ENCODE measurements at places on chromosomes 3 and 15.

GRCh38 chr3:12758025-12758781 lies 856 bp downstream of the TMEM40 start:
- DNase-seq = no peak

GRCh38 chr3:146223401-146224373 lies 27.2 kb downstream of the PLSCR4 start:
- DNase-seq = no peak

DNA sequence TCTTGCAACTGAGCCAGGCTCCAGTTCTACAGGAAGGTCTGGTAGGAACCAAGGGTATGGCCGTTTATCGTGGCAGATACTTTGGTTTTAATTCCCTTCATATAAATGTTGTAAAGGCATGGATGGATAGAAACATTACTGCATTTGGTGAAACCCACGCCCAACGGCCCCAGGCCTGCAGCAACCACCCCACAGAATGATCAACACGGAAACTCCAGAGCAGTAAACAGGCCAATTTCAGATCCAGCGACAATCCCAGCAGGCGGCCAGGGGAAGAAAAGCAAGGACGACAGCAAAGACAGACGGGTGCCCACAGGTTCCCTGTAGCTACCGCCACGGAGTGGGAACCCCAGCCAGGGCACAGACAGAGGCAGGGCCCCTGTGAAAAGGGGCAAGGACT lies 32.6 kb upstream of the PCSK6 start:
- DNase-seq = no peak

DNA sequence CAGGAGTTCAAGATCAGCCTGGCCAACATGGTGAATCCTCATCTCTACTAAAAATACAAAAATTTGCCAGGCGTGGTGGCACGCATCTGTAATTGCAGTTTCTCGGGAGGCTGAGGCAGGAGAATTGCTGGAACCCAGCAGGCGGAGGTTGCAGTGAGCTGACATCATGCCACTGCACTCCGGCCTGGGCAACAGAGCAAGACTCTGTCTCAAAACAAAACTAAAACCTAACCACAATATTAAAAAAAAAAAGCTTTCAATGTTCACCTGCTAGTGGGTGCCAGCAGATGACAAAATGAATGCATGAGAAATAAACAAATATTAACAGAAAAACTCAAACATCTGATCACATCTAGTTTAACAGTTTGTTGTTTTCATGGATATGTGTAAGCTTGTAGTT lies 9.0 kb downstream of the SLC24A1 start:
- no peak for DNase-seq

DNA sequence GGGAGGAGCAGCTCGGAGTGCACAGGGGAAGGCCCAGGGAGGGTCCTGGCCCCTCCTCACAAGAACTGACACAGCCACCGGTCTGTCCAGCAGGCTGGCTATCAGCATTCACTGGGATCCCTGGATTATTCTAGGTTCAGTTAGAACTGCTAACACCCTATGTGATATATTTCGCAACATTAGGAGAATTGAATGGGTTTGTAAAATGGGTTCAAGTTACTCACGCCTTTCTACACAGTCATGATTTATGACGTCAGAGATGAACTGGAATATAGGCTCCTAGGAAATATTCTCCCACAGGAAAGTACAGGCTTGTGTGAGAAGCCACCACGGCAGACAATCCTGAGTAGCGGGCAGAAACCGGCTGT lies 969 bp upstream of the BSN start:
- DNase-seq = no peak

GRCh38 chr3:188583341-188584161 lies 429.6 kb downstream of the LPP start:
- DNase-seq = no peak

- no peak for DNase-seq
Observed at GRCh38 chr3:98778383-98778782, 15.2 kb downstream of the ST3GAL6 start.

GRCh38 chr3:181716966-181717365 lies 5.2 kb downstream of the SOX2 start:
- no peak for DNase-seq

GRCh38 chr3:106341087-106341486 lies 472.3 kb upstream of the CBLB start:
- no peak for DNase-seq

DNA sequence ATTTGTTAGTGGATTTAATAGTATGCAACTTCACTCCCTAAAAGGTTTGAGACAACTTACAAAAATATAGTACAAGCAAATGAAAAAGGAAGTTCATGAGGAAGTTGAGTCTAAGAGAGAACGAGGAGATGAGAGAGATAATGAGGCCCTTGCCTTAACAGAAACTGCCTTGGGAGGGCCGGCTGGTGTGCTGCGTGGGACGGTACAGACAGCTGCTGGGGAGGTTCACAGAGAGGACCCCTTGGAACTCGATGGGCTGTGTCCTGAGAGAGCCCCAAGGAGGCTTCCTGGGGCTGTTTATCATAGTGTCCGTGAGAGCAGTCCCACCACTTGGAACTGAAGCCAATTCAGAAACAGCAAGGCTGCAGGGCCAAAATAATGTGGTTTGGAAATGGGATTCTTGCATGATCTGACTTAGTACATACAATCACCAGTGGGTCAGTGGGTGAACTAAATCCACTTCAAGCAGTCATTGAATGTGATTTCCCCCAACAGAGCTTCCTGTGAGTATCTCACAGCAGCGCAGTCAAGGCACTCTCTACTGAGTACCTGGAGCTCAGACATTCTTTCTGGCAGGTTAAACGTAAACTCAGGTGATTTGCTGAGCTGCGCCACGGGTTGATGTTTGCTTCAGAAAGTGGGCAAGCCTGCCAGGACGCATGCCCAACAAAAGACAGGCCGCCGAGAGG lies 90.8 kb downstream of the CRTC3 start:
- DNase-seq = no peak

GRCh38 chr15:29570948-29571791 lies 251.1 kb downstream of the TJP1 start:
- DNase-seq = no peak

- DNase-seq = no peak
Observed at GRCh38 chr3:176514297-176514696, 683.0 kb downstream of the TBL1XR1 start.

GRCh38 chr3:149990423-149990948 lies 19.8 kb upstream of the PFN2 start:
- no peak for DNase-seq

GRCh38 chr3:5251196-5251583 lies 63.7 kb downstream of the EDEM1 start:
- DNase-seq = no peak

DNA sequence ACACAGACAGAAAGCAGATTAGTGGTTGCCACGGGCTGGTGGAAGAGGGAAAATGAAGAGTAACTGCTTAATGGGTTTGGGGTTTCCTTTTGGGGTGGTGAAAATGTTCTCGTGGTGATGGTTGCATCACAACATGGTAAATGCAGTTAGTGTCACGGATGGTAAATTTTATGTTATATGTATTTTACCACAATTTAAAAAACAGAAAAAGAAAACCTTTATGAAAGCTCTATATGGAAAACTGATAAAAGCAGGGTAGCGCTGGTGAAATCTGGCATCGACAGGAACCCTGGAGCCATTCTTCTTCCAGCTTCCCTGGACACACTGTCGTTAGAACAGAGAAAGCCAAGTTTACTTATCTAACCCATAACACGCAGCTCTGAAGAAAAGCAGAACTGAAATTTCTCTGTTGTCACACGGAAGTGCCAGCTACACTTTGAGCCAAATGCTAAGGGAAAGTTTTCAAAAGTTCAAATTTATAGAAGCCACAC lies 287.7 kb upstream of the NR2F2 start:
- no peak for DNase-seq

GRCh38 chr15:65259367-65259797 lies 27.3 kb downstream of the PARP16 start:
- DNase-seq = no peak

GRCh38 chr3:61877359-61878138 lies 316.2 kb downstream of the PTPRG start:
- no peak for DNase-seq

DNA sequence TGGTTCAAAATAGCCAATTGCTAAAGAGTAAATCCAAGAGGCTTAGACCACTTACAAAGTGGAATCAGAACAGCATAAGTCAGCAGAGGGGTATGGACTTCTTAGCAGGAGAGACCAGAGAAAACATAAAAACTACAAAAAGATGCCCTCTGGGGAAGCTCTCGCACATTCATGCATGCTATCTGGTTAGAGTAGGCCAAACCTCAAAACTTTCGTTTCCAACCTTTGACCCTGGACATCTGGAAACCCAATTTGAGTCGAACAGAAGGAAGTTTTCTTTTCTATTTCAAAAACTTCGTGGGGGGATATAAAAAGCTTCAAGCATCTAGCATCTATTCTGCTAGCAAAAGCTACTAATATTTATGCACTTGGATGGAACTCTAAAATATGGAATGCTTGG lies 523.9 kb upstream of the AGTR1 start:
- no peak for DNase-seq

DNA sequence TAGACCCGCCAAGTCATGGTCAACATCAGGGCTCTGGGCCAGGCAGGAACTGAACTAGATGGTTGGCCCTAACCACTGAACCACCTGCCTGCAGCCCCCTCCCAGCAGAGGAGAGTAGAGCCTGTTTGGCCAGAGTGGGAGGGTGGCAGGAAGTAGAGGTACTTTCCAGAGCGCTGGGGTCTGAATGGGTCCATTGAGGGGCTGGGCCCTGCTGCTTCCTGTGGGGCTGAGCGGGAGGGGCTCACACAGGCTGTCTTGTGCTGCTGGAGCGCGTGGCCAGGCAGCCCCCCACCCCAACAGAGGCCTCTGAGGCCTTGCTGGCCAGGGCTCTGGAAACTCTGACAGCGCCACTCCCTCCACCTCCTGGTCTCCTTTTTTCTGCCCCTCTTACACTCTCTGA lies 17.4 kb downstream of the CSPG4 start:
- DNase-seq = no peak

DNA sequence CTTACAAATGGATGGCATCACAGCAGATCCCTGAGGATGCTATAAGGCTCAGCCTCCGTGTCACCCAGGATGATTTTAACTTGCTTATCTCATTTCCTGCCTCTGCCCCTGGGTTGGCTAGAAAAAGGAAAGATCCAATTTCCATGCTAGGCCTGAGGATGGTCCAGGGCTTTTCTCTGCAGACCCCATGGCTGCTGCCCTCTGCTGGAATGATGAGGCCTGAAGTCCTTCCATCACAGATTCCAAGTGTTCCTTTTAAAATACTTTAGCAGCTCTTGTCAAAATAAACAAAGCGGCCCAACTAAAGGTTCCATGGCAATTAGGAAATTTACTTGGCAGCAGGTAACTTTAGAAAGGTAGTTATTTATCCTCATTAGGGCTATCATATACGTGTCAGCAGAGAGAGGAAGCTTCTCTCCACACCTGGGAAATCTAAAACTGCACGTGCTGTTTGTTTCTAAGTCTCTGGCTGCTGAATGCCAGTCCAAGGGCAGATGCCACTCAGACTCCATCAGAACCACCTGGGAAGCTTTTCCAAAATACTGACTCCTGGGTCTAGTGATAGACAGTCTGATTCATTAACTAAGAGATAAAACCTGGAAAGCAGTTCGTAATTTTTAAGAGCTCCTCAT lies 401.9 kb upstream of the IL12A start:
- DNase-seq = no peak

DNA sequence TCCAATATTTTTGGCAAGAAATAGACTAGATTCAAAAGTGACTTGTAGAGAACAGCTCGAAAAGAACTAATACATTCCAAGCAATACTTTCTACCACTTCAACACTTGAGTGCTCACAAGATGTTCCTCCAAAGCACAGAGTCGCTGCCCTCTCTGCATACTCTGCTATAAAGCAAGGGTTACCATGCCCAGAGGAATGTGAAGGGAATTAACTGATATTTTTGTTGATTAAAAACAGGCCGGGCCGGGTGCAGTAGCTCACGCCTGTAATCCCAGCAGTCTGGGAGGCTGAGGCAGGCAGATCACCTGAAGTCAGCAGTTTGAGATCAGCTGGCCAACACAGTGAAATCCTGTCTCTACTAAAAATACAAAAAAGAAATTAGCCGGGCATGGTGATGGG lies 57.6 kb upstream of the CSPG5 start:
- DNase-seq = no peak

DNA sequence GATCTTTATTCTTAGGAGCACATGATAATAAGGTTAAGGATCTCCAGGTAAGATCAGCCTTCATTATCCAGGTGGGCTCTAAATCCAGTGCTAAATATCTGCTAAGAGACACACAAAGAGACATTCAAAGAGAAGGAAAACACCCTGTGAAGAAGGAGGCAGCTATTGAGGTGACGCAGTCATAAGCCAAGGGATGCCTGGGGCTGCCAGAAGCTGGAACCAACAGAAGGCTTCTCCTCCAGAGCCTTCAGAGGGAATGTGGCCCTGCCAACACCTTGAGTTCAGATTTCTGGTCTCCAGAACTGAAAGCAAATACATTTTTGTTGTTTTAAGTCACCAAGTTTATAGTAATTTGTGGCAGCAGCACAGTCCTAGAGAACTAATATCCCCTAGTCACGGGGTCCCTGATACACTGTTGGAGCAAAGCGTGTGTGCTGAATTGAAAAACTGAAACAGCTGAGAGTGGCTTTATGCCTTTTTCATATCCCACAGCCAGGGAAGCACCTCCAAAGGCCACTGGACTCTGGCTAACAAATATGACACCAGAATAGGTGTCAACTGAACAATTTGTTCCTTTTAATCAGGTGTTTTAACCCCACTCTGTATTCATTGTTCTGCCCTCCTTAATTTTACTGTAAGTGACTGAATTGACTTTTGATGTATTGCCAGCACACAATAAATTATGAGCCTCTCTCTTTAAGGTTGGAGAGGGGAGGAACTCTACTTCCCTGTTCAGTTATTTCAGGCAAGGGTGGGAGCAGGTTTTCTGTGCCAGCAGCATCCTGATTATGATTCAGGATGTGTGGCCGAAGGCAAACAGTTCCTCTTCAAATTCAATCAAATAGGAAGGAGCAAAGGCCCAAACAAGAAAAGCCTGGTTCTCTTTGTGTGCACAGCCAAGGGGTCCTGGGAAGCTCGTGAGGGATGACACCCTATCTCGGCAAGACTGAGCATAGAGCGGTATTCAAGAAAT lies 151.8 kb upstream of the HES1 start:
- no peak for DNase-seq

DNA sequence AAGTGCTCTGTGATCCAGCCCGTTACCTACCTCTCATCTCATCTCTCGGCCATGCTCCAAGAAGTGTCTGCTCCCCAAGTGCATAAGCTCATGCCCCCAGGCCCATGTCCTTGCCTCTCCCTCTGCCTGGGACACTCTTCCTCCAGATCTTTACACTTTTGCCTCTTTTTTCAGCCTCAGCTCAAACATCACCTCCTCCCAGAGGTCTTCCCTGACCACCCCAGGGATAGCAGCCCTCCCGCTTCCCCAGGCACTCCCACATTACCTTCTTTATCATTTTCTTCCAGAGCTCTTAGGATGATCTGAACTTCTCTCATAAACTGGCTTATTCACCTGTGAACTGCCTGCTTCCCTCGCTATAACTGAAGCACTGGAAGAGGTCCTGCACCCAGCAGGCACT lies 2.7 kb upstream of the FURIN start:
- DNase-seq = no peak

GRCh38 chr15:88568589-88568988 lies 22.1 kb upstream of the DET1 start:
- DNase-seq = no peak
